MCF 10A (cell line): ENCODE measurements at places on chromosomes 4 and X. TPM values are rescaled to one million over a fixed set of nuclear protein-coding genes. Genes with fewer than 3 reads are reported as not detected.

DNA sequence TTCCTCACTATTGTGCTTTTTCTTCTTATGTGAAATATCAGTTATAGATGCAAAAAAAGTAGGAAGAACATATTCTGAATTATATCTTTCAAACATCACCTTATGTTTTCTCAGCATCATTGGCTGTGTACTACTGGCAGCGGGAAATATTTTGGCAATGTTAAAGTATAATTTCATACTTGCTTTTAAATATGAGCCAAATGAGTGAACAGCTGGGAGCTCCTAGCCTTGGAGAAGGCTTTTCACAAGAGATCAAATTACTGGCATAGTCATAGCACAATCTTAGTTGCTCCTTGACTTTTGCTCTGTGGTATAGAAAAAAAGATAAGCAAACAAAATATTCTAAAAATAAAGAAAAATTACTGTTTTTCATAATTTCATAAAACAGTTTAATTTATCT lies 1575.8 kb upstream of the PABPC4L start:
- H3K36me3 ChIP-seq: no peaks in the 10 kb centered on the region
- H3K4me1 ChIP-seq: no peaks in the 10 kb centered on the region
- no peak overlapping the region for H3K4me3 ChIP-seq
- no peaks in the 10 kb centered on the region for H3K27me3 ChIP-seq
- no peak for DNase-seq
- H3K27ac ChIP-seq: no peak overlapping the region

DNA sequence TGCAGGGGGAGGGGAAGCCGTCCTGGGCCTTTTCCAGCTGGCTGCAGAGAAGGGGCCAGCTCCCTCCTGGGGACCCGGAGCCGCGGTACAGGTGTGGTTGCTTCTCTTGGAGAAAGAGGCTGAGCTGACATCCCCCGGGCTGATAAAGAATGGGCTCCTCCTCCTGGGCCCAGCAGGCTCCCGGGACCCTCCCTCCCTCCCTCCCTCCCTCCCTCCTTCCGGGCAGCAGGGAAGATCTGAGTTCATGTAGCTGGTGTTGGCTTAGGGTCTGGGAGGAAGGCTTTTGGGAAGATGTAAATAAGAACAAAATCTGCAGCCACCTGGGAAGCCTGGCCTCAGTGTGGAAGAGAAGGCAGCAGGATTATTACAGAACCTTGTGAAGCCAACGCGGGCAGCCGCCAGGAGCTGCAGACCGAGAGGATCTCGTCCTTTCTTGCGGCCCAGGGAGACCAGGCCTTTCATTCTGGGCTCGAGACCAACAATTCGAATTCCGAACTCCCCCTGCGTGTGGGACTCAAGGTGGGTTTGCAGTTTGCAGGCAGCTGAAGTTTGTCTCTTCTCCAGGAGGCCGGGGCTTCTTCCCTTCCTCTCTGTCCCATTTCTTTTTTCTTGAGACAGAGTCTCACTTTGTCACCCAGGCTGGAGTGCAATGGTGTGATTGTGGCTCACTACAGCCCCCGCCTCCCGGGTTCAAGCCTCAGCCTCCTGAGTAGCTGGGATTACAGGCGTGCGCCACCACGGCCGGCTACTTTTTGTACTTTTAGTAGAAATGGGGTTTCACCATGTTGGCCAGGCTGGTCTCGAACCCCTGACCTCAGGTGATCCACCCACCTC lies at the start of gene PLCXD1:
TSS of gene PLCXD1 (plus strand) at position 216 of the 834 bp plus-strand sequence. CDS start 2,807 bp downstream, outside the sequence.
- DNase-seq: no peak
- no peak within 1 kb of the TSS for H3K4me3 ChIP-seq
- H3K27ac ChIP-seq: no peak within 1 kb of the TSS
- no peaks in the 10 kb centered on the region for H3K27me3 ChIP-seq
- H3K4me1 ChIP-seq: no peaks in the 10 kb centered on the region

DNA sequence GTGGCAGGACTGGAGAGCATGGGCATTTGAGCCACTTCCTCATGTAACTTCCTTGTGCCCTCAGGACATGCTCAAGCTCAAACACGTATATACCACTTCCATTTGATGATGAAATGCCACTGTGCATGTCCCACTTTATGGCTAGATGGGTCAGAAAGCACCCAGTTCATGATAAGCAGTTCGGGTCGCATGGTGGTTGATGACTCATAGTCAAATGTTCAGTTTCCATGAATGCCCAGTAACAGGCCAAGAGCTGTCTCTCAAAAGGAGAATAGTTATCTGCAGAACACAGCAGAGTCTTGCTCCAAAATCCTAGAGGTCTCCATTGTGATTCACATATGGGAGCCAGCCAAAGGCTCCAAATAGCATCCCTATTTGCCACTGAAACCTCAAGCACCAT lies 48.9 kb upstream of the SPIN3 start:
- DNase-seq: peak; percentile 0
- no peak overlapping the region for H3K27ac ChIP-seq
- H3K27me3 ChIP-seq: peaks cover 32% of the 10 kb centered on the region
- H3K4me1 ChIP-seq: no peaks in the 10 kb centered on the region

DNA sequence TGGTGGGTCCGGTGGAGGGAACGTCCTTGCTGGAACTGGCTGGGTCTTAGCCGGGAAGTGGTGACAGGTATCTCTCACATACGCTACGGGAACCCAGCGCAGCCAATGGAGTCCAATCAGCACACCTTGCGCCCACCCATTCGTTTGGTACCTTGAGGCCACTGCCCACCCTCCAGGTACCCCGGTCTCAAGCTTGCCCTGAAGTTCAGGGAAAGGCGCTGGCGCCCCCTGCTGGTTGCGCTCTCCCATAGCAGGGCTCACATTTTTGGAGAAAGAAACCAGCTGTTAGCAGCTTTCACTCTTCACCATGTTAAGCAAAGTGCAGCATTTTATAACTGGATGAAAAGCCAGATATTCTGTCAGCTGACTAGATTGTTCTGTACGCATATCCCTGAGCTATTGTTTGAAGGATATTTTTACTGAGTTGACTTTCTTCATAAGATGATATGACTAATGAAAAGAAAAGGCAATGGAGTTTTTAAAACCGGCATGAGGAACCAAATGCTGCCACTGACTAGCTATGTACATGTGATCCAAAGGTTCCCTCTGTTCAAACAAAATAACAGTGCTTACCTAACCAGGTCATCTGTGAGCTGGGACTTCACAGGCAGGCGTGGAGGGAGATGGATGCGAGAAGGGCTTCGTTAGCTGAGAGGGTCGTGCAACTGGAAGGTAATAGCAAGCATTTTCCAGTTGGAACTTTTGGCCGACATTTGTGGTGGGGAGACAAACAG lies 43.7 kb downstream of the OTOP1 start:
- H3K27ac ChIP-seq: no peak overlapping the region
- DNase-seq: peak; percentile 27
- H3K4me1 ChIP-seq: no peaks in the 10 kb centered on the region
- peaks cover 53% of the 10 kb centered on the region for H3K27me3 ChIP-seq
- H3K4me3 ChIP-seq: no peak overlapping the region

GRCh38 chr4:109432696-109433095 lies 919 bp upstream of the SEC24B start:
- peaks cover 20% of the 10 kb centered on the region for H3K36me3 ChIP-seq
- H3K27ac ChIP-seq: peak overlapping the region; percentile 83
- peak; percentile 52 for DNase-seq
- peaks cover 31% of the 10 kb centered on the region for H3K4me1 ChIP-seq

GRCh38 chr4:113579360-113579759 lies 182.2 kb downstream of the CAMK2D start:
- H3K4me3 ChIP-seq: no peak overlapping the region
- H3K4me1 ChIP-seq: peaks cover 16% of the 10 kb centered on the region
- no peak for DNase-seq
- no peak overlapping the region for H3K27ac ChIP-seq
- peaks cover 16% of the 10 kb centered on the region for H3K36me3 ChIP-seq

GRCh38 chrX:76183289-76184049 lies 10.6 kb downstream of the PBDC1 start:
- H3K27ac ChIP-seq: no peak overlapping the region
- no peak overlapping the region for H3K4me3 ChIP-seq
- H3K4me1 ChIP-seq: peaks cover 7% of the 10 kb centered on the region
- peaks cover 49% of the 10 kb centered on the region for H3K36me3 ChIP-seq
- DNase-seq: peak; percentile 45
- H3K27me3 ChIP-seq: peaks cover 58% of the 10 kb centered on the region

GRCh38 chr4:1982124-1983052 lies 26.4 kb downstream of the NELFA start:
- peaks cover 84% of the 10 kb centered on the region for H3K36me3 ChIP-seq
- peaks cover 9% of the 10 kb centered on the region for H3K4me1 ChIP-seq
- no peak overlapping the region for H3K4me3 ChIP-seq
- H3K27me3 ChIP-seq: no peaks in the 10 kb centered on the region
- H3K27ac ChIP-seq: peak overlapping the region; percentile 83
- DNase-seq: no peak

DNA sequence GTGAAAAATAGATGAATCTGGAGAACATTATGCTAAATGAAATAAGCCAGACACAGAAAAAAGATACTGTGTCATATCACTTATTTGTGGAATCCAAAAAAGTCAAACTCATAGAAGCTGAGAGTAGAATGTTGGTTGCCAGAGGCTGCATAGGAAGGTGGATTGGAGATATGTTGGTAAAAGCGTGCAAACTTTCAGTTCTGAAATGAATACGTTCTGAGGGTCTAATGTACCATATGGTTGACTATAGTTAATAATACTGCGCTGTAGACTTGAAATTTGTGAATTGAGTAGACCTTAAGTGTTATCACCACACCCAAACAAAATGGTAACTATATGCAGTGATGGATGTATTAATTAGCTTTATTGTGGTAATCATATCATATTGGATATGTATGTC lies 45.0 kb upstream of the UPRT start:
- H3K4me3 ChIP-seq: no peak overlapping the region
- no peaks in the 10 kb centered on the region for H3K36me3 ChIP-seq
- no peaks in the 10 kb centered on the region for H3K4me1 ChIP-seq
- DNase-seq: no peak
- H3K27me3 ChIP-seq: peaks cover 20% of the 10 kb centered on the region
- H3K27ac ChIP-seq: no peak overlapping the region

DNA sequence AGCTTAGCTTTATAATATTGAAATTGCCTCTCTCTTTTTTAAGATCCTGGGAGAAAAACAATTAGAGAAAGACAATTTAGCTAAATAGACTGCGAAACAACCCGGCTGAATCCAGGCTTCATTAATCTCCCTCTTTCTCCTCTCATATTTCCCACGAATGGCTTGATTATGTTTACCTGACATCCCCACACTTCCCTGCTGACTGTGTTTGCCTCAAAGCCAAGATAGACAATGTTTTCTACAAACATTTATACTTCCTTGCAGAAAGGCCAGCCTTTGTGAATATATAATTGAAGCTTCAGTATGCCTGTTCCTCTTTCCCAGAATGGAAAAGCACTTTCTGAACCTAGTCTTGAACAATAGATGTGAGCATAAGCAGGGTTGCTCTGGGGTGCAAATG lies 566.8 kb downstream of the PDHA2 start:
- H3K4me3 ChIP-seq: no peak overlapping the region
- no peaks in the 10 kb centered on the region for H3K4me1 ChIP-seq
- no peaks in the 10 kb centered on the region for H3K27me3 ChIP-seq
- no peak overlapping the region for H3K27ac ChIP-seq

DNA sequence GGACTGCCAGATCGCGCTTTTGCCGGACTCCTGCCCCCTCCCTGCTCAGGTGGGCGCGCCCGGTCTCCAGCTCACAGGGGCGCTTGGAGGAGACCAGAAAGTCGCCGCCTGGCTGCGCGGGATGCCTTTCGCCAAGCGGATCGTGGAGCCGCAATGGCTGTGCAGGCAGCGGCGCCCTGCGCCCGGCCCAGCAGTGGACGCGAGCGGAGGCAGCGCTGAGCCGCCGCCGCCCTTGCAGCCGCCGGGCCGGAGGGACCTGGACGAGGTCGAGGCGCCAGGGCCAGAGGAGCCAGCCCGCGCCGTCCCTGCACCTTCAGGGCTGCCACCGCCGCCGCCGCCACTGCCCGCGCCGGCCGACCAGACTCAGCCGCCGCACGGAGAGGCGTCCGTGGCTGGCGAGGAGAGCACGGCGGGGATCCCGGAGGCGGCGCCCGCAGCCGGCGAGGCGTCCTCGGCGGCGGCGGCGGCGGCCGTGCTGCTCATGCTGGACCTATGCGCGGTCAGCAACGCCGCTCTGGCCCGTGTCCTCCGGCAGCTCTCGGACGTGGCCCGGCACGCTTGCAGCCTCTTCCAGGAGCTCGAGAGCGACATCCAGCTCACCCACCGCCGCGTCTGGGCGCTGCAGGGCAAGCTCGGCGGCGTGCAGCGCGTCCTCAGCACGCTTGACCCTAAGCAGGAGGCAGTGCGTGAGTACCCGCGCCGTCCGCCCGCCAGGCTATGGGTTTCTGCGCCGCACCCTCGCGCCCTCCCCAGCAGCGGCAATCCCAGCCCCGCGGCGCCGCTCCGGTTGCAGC lies 834 bp downstream of the NHS start:
- no peak overlapping the region for H3K27ac ChIP-seq
- no peaks in the 10 kb centered on the region for H3K36me3 ChIP-seq
- peak overlapping the region; percentile 74 for H3K4me3 ChIP-seq
- DNase-seq: peak; percentile 19
- H3K27me3 ChIP-seq: no peaks in the 10 kb centered on the region
- no peaks in the 10 kb centered on the region for H3K4me1 ChIP-seq

- no peak for DNase-seq
- no peaks in the 10 kb centered on the region for H3K4me1 ChIP-seq
- peaks cover 54% of the 10 kb centered on the region for H3K27me3 ChIP-seq
- no peak overlapping the region for H3K4me3 ChIP-seq
Measured at GRCh38 chrX:115067812-115068211, 50.4 kb upstream of the IL13RA2 start.

DNA sequence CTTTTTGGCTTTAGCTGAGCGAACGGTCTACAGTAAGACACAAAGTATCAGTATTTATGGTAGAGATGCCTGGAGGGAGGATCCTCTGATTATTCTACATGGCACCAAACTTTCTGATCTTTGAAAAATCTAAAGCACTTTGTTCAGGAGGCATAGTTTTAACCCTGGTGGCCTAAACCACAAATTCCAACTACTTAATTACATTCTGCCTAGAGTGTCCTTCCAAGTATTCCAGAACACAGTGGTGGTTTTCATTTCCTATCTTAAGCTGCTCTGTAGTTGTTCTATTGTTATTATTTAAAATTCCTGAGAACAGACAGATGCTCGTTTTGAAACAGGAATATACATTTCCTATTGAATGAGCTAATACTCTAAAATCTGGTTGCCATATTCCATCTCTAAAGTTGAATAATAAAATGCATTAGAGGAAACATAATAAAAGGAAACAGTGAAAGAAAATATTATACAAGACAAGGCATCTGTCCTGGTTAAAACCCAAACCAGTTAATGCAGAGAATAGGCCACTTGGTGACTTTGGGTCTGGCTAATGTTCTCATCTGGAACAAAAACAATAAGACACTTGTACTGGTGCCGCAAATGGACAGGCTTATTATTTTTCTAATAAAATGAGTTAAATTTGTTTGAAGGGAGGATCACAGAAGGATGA lies 657.4 kb downstream of the SPRY1 start:
- no peak overlapping the region for H3K27ac ChIP-seq
- no peak overlapping the region for H3K4me3 ChIP-seq
- H3K27me3 ChIP-seq: no peaks in the 10 kb centered on the region
- no peaks in the 10 kb centered on the region for H3K36me3 ChIP-seq
- H3K4me1 ChIP-seq: no peaks in the 10 kb centered on the region
- DNase-seq: no peak

Gene HSD17B11
- 4.3 and 4.8 TPM in 2 replicates for total RNA-seq

Gene PFKFB1
- 0.27 and 0.37 TPM in 2 replicates for total RNA-seq

Gene USP17L15
- not detected in 2 replicates for total RNA-seq

Gene RAB40A
- total RNA-seq: 0.17 TPM in 1 of 2 replicates, not detected in the other

Gene ABCG2
- total RNA-seq: 0.07 and 0.12 TPM in 2 replicates

Gene DDIT4L
- total RNA-seq: 0.22 and 0.23 TPM in 2 replicates

Gene NAP1L2
- total RNA-seq: not detected in 2 replicates

Gene GPR34
- total RNA-seq: not detected in 2 replicates

Gene SPIN2A
- total RNA-seq: 0.44 and 0.91 TPM in 2 replicates

Gene G3BP2
- 179 and 231 TPM in 2 replicates for total RNA-seq

Gene HERC6
- total RNA-seq: 1.7 and 2.4 TPM in 2 replicates

Gene VCX3A
- total RNA-seq: not detected in 2 replicates
